ENCODE measurements at places on chromosomes 2 and 18.

- DNase-seq: no peak
These were observed 208.1 kb downstream of the VAPA start for GRCh38 chr18:10121786-10122515.

DNA sequence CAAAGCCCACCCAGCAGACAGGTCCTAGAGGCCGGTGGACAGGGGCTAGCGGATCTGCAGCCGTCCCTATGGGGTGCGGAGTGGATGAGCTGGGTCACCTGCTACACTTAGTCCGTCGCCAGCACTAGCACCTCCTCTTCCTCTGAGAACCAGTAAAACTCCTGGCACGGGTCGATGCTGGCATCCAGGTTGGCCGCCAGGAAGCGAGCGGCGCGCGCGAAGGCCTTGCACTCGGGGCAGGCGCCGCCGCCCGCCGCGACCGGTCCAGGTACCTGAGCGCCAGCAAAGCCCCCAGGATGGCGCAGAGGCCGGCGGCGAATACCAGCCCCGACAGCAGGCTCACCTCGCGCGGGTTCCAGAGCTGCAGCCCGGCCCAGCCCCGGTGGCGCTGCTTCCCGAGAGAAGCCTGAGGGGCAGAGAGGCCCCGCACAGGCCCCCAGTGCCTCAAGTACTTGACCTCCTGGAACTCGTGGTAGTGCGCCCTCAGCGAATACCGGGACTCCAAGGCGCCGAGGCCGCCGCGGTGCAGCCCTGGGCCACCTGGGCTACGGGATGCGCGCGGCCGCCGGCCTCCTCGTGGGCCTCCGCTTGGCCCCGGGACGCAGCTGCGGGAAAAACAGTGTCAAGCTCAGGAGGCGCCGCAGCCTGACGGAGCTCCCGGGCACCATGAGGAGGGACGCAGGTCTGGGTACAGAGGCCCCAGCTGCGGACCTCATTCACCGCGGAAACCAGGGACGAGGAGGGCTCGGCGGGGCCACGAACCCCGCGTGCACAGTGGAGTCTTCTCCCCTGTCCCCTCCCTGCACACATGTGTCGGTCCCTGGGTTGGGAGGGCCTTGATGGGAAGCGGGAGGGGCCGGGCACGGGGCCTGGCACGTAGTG lies 27.5 kb upstream of the ALPP start:
- DNase-seq: no peak

DNA sequence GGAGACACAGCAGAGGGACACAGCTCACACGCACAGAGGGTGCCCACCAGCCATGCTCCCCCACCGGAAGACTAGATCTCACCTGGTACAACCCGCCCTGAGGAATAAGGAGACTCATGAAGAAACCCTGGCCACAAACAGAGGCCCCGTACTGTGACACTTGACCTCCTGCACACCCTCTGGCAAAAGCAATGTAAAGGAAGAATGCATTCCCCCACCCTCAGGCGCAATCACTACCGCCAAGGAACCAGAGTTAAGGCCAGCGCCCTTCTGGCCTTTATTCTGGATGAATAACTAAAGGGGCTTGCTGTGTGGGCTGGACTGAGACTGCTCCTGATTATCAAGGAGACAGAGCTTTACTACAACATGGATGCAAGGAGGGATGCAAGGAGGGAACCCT lies 509.2 kb upstream of the SPHKAP start:
- DNase-seq: no peak

DNA sequence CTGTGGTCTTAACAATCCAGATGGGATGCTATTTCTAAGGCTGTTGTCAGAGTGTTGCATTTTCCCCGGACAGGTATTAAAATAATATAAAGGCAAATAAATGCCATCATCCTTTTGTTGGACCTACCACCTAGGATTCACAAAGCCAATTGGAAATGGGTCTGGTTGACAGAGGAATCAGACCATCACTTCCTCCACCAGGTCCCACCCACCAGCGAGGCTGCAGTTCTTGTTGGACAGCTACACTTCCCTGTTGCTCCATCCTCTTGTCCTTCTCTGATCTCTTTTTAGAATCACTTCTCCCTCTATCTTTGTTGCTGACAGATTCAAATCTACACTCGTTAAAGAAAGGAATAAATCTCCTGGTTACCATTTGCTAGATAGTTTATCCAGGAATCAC lies 1.1 kb downstream of the TMEM169 start:
- peak; percentile 23 for DNase-seq

- DNase-seq: no peak
These were observed 24.1 kb downstream of the INPP4A start for GRCh38 chr2:98468621-98469236.

- no peak for DNase-seq
These were observed 1.6 kb downstream of the SMAD7 start for GRCh38 chr18:48949050-48949605.

DNA sequence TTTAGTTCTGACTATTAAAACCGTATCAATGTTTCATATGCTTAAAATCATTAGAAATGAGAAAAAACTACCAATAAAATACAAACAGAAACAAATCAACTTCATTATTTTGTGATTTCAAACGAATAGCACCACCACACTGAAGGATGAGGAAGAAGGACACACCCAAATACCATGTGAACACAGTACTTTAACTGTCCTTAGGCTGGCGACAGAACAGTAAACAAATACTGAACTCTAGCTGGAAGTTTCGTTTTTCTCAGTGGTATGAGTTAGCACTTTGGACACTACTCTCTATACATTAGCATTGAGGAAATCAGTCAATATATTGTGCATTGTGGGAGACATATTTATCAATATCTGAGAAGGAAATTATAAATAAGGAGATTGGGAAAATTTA lies 202.4 kb upstream of the AGAP1 start:
- DNase-seq: no peak

DNA sequence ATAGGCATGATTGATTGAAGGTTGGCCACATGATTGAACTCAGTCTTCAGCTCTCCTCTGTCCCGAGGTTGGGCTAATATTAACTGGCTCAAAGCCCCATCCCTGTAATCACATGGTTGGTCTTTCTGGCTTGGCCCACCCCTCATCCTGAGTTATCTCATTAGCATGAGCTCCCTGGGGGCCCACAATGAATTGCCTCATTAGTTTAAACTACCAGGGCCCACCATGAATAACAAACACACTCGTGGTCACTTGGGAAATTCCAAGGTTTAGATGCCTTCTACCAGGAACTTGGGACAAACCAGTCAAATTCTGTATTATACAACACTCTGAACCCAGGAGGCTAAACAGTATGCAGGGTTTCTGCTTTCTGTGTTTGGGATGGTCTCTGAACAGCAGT lies 121.7 kb upstream of the B3GNT2 start:
- no peak for DNase-seq

GRCh38 chr2:38141501-38141900 lies 65.5 kb upstream of the CYP1B1 start:
- DNase-seq: no peak

All from nephron progenitor cell (in vitro differentiated cells).